ENCODE measurements at places on chromosomes 5 and 9. TPM values are rescaled to one million over a fixed set of nuclear protein-coding genes. Genes with fewer than 3 reads are reported as not detected.

SLC22A4 gene
- total RNA-seq: 1.4 TPM

MCC gene
- 22.0 TPM for total RNA-seq

IGIP gene
- 4.4 TPM for total RNA-seq

KIF4B gene
- total RNA-seq: not detected

WDR38 gene
- total RNA-seq: not detected

GDF9 gene
- total RNA-seq: 0.76 TPM

LCN1 gene
- total RNA-seq: not detected

- no peak overlapping the region for H3K4me3 ChIP-seq
- H3K4me1 ChIP-seq: no peaks in the 10 kb centered on the region
- no peaks in the 10 kb centered on the region for H3K36me3 ChIP-seq
- no peak for DNase-seq
These were observed 11.9 kb upstream of the CACNA1B start for GRCh38 chr9:137865581-137866145.

- H3K27me3 ChIP-seq: no peaks in the 10 kb centered on the region
- DNase-seq: no peak
- no peak overlapping the region for H3K4me3 ChIP-seq
- H3K36me3 ChIP-seq: no peaks in the 10 kb centered on the region
- no peaks in the 10 kb centered on the region for H3K4me1 ChIP-seq
These were observed 12.6 kb downstream of the HTR4 start for GRCh38 chr5:148641735-148642134.

GRCh38 chr5:152355061-152355460 lies 50.0 kb downstream of the NMUR2 start:
- no peak overlapping the region for H3K4me3 ChIP-seq
- H3K4me1 ChIP-seq: peaks cover 5% of the 10 kb centered on the region
- H3K36me3 ChIP-seq: no peaks in the 10 kb centered on the region
- no peaks in the 10 kb centered on the region for H3K27me3 ChIP-seq

DNA sequence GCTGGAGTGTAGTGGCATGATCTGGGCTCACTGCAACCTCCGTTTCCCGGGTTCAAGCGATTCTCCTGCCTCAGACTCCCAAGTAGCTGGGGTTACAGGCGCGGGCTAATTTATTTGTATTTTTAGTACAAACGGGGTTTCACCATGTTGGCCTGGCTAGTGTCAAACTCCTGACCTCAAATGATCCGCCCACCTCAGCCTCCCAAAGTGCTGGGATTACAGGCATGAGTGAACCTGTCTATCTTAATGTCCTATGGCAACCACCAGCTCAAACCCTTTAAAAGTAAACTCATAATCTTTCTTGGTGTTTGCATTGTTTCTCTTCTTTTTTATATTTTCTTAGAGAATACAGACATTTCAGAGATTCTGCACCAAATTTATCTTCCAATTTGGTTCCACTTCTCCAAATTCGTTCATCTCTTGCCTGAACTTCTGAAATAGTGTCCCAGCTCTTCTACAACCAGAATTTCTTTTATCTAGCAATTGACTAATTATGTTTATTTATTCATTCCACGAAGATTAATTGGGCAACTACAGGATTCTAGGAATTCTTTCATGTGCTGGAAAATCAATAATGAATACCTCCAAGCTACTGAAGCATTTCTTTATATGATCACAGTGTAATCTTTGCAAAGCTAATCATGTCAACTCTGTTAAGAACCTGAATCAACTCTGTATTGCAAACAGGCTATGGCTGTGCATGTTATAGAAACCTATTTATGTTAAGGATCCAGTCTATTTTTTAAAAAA lies 60.0 kb upstream of the TYRP1 start:
- no peaks in the 10 kb centered on the region for H3K4me1 ChIP-seq
- H3K4me3 ChIP-seq: no peak overlapping the region
- no peak for DNase-seq

DNA sequence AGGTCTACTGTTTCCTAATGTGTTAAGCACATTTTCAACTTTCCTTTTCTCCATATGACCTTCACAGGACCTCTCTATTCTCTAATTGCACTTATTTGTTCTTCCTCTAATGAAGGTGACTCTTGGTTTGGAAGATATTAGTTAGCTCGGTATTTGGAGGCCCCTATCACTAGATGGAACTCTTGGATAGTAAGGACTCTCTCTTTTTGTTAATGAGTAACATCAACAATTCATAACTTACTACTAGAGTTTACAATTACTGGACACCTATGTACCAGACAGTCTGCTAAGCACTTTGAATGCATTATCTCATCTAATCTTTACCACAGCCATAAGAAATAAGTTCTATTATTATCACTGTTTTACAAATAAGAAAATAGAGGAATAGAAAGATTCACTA lies 23.4 kb upstream of the PAM start:
- H3K36me3 ChIP-seq: no peaks in the 10 kb centered on the region
- H3K27me3 ChIP-seq: no peaks in the 10 kb centered on the region
- H3K27ac ChIP-seq: no peak overlapping the region

DNA sequence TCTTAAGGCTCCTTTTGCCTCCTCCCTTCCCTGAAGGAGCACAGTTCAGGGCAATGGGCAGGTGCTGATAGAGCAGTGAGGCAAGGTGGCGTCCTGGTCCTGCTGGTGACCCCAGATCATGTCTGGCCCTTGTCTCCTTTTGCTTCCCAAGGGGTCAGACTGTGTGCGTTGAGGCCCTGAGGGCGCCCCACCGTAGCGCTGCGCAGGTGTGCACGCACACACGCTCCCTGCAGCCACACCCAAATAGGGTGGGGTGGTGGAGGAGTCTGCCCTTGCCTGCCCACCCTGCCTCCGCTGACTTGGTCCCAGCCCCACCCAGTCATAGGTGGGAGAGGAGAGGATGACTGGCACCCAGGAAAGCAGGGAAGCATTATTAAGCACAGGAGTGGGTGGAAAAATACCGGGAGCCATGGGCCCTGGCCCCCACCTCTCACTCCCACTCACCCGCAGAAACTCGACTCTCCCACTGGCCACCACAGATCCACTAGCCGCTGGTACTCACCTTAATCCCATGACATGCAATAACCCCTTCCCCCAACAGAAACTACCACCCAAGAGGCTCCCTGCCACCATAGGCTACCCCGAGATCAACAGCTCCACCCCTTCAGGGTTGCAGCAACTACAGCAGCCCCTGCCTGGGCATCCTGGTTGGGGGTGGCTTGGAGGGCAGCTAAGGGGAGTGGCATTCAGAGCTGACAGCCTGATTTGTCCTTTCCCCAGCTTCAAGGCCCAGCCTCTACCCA lies 16.7 kb downstream of the PDLIM4 start:
- no peak overlapping the region for H3K4me3 ChIP-seq
- peaks cover 19% of the 10 kb centered on the region for H3K4me1 ChIP-seq
- H3K27ac ChIP-seq: no peak overlapping the region
- H3K27me3 ChIP-seq: no peaks in the 10 kb centered on the region
- H3K36me3 ChIP-seq: no peaks in the 10 kb centered on the region
- DNase-seq: no peak

GRCh38 chr5:132480042-132480441 lies 10.5 kb downstream of the IRF1 start:
- no peak overlapping the region for H3K27ac ChIP-seq
- DNase-seq: no peak
- no peak overlapping the region for H3K4me3 ChIP-seq
- H3K4me1 ChIP-seq: peaks cover 39% of the 10 kb centered on the region

GRCh38 chr5:177982072-177982727 lies 13.8 kb downstream of the PROP1 start:
- H3K27ac ChIP-seq: no peak overlapping the region
- H3K27me3 ChIP-seq: no peaks in the 10 kb centered on the region
- no peak overlapping the region for H3K4me3 ChIP-seq
- no peak for DNase-seq
- H3K4me1 ChIP-seq: no peaks in the 10 kb centered on the region

DNA sequence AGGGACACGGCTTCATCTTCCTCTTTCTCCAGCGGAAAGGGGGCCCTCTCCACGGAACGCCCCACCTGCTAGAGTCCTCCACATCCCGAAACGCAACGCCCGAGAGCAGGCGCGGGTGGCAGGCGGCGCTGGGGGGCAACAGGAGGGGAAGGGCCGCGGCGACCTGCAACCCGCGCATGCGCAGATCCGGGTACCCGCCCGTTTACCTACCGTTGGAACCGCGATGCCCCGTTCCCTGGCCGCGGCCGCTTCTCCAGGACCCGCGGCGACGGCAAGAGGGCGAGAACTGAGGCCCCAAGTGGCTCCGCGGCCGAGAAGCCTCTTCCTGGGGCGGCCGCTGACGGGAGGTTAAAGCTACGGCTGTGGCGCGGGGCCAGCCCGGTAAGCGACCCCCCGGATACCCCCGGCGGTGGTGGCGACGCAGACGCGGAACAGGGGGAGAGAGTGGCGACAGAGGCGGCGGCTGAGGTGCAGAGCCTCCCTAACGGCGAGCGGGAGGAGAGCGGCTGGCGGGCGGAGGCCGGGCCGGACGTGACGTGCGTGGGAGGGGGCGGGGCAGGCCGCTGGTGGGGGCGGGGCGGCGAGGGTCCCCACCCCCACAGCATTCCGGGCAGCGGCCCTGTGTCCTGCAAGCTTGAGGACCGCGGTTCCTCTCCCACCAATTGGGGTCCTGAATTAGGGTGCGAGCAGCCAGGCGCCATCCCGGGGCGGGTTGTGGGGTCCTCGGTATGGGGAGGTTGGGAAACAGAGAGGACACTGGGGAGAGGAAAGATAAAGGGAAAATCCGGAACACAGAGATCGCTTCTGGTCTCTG lies at the start of gene FAM13B:
TSS of gene FAM13B (minus strand) at position 508 of the 814 bp plus-strand sequence. CDS start 13,968 bp downstream, outside the sequence.
- no peaks in the 10 kb centered on the region for H3K27me3 ChIP-seq
- peaks cover 19% of the 10 kb centered on the region for H3K4me1 ChIP-seq
- H3K4me3 ChIP-seq: peak within 1 kb of the TSS; percentile 91
- peak within 1 kb of the TSS; percentile 100 for H3K27ac ChIP-seq

- no peaks in the 10 kb centered on the region for H3K4me1 ChIP-seq
- no peaks in the 10 kb centered on the region for H3K27me3 ChIP-seq
- DNase-seq: no peak
- no peak overlapping the region for H3K27ac ChIP-seq
These were observed 25.8 kb upstream of the CARNMT1 start for GRCh38 chr9:75053869-75054268.

GRCh38 chr5:2751592-2752021 lies at the start of gene IRX2:
Gene IRX2, minus strand, starts transcription at chr5:2751677. Its CDS starts 264 bp downstream, at chr5:2751413.
- no peaks in the 10 kb centered on the region for H3K36me3 ChIP-seq
- DNase-seq: peak; percentile 95
- peak within 1 kb of the TSS; percentile 51 for H3K4me3 ChIP-seq
- peak within 1 kb of the TSS; percentile 74 for H3K27ac ChIP-seq

- peak within 1 kb of the TSS; percentile 89 for H3K27ac ChIP-seq
- no peaks in the 10 kb centered on the region for H3K36me3 ChIP-seq
- peak; percentile 94 for DNase-seq
- peaks cover 12% of the 10 kb centered on the region for H3K4me1 ChIP-seq
These were observed at the start of gene ANKS6 for GRCh38 chr9:98796364-98797101. Gene ANKS6, minus strand, starts transcription at chr9:98796555. Its CDS starts 64 bp downstream, at chr9:98796491.

- no peak for DNase-seq
- H3K4me1 ChIP-seq: peaks cover 7% of the 10 kb centered on the region
- no peak overlapping the region for H3K27ac ChIP-seq
- no peaks in the 10 kb centered on the region for H3K27me3 ChIP-seq
- no peak overlapping the region for H3K4me3 ChIP-seq
- no peaks in the 10 kb centered on the region for H3K36me3 ChIP-seq
These were observed 236.9 kb upstream of the NFIL3 start for GRCh38 chr9:91660521-91660920.

GRCh38 chr5:145467446-145467845 lies 367.7 kb downstream of the PRELID2 start:
- H3K27me3 ChIP-seq: no peaks in the 10 kb centered on the region
- no peaks in the 10 kb centered on the region for H3K36me3 ChIP-seq
- DNase-seq: no peak
- H3K4me1 ChIP-seq: peaks cover 3% of the 10 kb centered on the region

- peak; percentile 81 for DNase-seq
- no peaks in the 10 kb centered on the region for H3K36me3 ChIP-seq
- no peak overlapping the region for H3K4me3 ChIP-seq
- H3K27me3 ChIP-seq: no peaks in the 10 kb centered on the region
- peak overlapping the region; percentile 88 for H3K27ac ChIP-seq
- H3K4me1 ChIP-seq: peaks cover 71% of the 10 kb centered on the region
These were observed 27.5 kb downstream of the FAM163B start for GRCh38 chr9:133581513-133582343.

DNA sequence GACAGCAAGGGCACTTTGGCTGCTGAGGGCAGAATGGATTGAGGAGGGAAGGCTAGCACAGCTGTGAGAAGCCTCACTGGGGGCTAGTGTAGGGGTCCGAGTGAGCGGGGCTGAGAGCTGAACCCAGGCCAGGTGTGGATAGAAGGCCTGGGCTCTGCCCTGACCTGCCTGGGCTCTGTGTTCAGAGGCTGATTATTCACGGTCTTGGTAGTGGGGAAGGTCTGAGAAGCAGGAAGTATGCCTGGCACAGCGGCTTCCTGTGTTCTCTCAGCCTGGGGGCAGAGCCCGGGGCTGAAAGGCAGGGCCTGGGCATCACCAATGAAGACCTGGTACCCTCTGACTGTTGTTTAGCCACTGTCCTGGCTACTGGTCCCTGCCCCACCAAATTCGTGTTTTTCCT lies 136.4 kb upstream of the TBC1D2 start:
- H3K4me1 ChIP-seq: no peaks in the 10 kb centered on the region
- DNase-seq: no peak

DNA sequence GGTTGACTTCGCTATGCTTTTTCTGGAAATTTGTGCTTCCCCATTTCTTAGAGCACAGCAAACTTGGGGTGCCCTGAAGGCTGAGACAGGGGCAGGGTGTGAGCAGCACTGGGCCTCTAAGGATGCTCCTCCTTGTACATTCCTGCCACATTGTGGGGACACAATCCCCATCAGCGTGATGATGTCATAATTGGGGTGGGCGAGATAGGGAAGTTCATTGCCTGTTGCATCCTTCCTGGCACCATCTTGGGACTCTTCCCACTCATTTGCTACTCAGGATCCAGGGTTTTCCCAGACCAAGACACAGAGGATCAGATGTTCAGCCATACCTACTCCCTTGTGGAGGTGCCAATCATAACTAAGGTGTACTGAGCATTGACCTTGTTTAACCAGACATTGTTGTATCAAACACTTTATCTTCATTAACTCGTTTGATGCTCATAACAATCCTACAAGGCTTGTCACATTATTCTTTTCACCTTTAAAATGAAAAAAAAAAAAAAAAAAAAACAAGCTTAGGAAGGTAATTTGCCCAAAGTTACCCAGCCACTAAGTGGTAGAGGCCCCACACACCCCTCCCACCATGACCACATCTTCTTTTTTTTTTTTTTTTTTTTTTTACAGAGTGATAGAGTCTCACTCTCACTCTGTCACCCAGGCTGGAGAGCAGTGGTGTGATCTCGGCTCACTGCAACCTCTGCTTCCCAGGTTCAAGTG lies 87.6 kb downstream of the UGCG start:
- no peaks in the 10 kb centered on the region for H3K27me3 ChIP-seq
- H3K36me3 ChIP-seq: no peaks in the 10 kb centered on the region
- no peak overlapping the region for H3K27ac ChIP-seq
- DNase-seq: no peak

GRCh38 chr9:98583417-98583816 lies 125.3 kb downstream of the GABBR2 start:
- no peak overlapping the region for H3K27ac ChIP-seq
- no peaks in the 10 kb centered on the region for H3K4me1 ChIP-seq
- DNase-seq: no peak
- no peak overlapping the region for H3K4me3 ChIP-seq
- peaks cover 3% of the 10 kb centered on the region for H3K27me3 ChIP-seq

- no peaks in the 10 kb centered on the region for H3K4me1 ChIP-seq
- peak overlapping the region; percentile 34 for H3K4me3 ChIP-seq
- DNase-seq: peak; percentile 54
- H3K27ac ChIP-seq: peak overlapping the region; percentile 14
- no peaks in the 10 kb centered on the region for H3K27me3 ChIP-seq
These were observed 598 bp downstream of the PCDHA2 start for GRCh38 chr5:140795259-140795641.
